ENCODE measurements at places on chromosomes 2 and 18.

DNA sequence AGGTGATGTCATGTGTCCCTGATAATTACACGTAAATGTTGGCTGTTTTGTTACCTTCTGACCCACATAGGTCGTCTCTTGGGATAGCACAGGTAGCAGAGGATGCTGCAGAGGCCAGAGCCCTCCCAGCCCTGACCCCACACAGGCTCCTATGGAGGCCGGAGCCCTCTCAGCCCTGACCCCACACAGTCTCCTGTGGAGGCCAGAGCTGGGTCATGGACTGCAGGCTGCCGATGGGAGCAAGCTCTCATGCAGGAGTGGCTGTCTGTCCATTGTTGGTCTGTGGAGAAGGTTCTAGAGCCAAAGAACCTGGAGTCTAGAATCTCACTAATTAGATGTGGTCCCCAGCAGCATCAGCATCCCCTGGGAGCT, 155.5 kb downstream of the LDLRAD4 start:
- no peak for DNase-seq

DNA sequence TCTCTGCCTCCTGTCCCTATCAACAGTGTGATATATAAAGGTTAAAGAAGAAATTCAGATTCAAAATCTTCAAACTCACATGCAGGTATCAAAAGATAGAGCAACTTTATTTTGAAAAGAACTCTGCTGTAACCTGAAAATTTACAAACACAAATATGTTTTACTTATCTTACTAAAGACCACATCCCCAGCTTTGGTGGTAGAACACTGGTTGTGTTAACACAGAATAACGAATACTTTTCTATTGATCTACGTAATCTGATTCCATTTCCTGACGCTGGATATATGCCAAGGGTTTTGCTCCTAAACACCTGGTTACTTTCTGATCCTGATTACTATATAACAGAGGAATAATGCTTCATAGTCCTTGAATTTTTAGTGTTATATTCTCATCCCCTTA, 23.1 kb upstream of the SLC39A10 start:
- no peak for DNase-seq

DNA sequence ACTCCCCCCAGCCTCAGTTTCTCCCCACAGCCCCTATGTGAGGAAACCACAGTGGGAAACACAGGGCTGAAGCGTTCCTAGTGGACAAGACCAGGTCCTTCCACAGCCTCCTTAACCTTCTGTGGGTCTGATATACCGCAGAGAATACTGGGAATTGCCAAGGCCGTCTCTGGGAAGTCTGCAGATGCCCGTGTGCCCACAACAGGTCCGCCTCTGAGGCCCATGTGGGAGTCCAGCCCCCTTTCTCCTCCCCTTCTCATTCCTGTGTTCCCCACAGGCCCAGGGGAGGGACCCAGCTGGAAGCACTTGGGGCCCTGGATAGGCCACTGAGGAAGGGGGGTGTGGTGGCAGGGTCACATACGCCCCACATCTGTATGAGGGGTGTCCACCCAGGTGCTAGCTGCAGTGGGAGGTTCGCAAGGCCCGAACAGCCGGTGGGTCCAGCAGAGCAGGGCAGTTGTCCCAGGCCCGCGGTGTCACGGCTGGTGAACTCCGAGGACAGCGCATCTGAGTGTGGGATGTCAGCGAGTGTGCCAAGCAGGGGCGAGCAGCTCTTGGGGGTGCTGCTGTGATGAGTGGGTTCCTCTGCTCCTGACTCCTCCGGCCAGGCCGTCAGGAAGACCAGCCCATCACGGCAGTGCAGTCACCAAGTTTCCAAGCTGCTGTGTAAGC, 2.4 kb upstream of the KCNIP3 start:
- no peak for DNase-seq

GRCh38 chr2:216700781-216701180, 5.4 kb upstream of the IGFBP5 start:
- no peak for DNase-seq

GRCh38 chr2:51014759-51015158, 17.2 kb downstream of the NRXN1 start:
- no peak for DNase-seq

Measured in lower lobe of right lung (tissue), 2 donors.